ENCODE measurements at places on chromosomes 11 and 22.

- no peak for DNase-seq
Observed at GRCh38 chr11:76408171-76408965, 27.2 kb downstream of the GVQW3 start.

GRCh38 chr11:87754685-87755084 is 420.6 kb downstream of the RAB38 start:
- DNase-seq = no peak

DNA sequence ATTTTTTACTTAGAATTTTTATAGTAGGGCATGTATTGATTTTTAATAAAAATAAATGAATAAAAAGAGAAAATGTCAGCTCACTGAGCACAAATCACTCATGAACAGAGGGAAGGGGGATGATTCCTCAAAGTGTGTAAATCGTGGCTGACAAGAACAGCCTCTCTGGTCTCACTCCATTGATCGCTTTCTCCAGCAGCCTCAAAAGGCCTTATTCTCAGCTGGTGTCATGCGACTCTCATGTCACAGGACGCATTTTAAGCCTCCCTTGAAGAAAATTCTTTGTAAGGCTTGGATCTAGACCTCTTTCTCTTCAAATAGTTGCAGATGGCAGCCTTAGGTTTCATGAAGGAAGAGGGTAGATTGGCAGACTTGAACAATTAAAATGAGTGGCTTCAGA is 33.9 kb upstream of the SLC5A12 start:
- no peak for DNase-seq

DNA sequence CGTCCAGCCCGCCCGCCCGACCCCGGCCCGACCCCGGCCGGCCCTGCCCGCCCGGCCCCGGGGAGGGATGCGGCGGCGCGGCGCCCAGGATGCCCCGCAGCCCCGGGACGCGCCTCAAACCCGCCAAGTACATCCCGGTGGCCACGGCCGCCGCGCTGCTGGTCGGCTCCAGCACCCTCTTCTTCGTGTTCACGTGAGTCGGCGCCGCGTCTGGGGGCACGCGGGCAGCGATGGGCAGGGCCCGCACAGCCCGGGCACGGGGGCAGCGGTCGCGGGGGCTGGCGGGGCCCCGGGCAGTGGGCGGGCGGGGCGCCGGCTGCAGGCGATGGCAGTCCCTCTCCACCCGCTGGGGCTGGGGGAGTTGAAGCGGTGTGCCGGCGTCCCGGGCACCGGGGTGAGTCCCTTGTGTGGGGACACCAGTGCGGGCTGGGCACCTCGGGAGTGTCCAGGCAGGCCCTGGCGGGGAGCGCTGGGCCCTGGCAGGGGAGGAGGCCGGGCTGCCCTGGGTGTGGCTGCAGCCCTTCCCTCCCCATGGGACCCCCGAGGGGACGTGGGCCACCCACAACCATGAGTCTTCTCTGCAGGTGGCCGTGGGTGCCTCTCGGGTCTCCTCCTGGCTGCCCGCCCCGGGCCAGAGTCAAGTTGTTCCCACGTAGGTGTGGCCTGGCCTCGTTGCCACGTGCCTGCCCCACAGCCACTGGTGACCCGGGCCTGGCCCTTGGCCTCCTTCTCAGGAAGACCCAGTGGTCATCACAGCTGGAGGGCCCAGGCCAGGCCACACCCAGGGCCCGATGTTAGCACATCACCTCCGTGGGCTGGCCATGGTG is 468 bp downstream of the ZDHHC8 start:
- peak; percentile 41 for DNase-seq

GRCh38 chr11:10529279-10529678 is 11.7 kb downstream of the RNF141 start:
- DNase-seq = no peak

- no peak for DNase-seq
Observed at GRCh38 chr11:115078461-115079438, 400.4 kb downstream of the NXPE2 start.
